Urothelium cell line (cell line): ENCODE measurements at places on chromosomes 3 and 15.

DNA sequence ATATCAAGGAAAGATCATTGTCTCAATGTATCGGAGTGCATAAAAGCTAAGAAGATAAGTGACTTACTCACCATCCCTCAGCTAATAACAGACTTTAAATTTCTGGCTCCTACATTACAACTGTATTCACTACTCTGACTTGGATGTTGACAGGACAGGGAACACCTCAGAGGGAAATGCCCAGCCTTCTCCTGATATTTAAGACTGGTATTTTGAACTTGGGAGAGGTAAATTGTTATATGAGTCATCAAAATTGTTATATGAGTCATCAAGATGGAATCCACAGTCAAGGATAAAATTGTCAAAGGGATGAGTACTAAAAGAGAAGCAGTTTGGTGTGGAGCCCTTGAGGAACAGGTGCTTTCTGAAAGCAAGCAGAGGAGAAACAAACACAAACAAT lies 961.4 kb downstream of the VGLL3 start:
- peak; percentile 26 for DNase-seq

- DNase-seq = peak; percentile 34
Observed at GRCh38 chr3:51391566-51392354, 675 bp downstream of the RBM15B start.

- no peak for DNase-seq
Observed at GRCh38 chr3:179687967-179688535, 35.2 kb downstream of the USP13 start.

GRCh38 chr3:157532529-157533297 lies 29.5 kb upstream of the VEPH1 start:
- DNase-seq = peak; percentile 49

GRCh38 chr3:59998058-59998457 lies 948.2 kb upstream of the CFAP20DC start:
- DNase-seq = peak; percentile 6

- peak; percentile 53 for DNase-seq
Observed at GRCh38 chr15:73273181-73274002, 95.4 kb downstream of the HCN4 start.

GRCh38 chr15:75454471-75455378 lies 3.2 kb upstream of the SIN3A start:
- peak; percentile 43 for DNase-seq

DNA sequence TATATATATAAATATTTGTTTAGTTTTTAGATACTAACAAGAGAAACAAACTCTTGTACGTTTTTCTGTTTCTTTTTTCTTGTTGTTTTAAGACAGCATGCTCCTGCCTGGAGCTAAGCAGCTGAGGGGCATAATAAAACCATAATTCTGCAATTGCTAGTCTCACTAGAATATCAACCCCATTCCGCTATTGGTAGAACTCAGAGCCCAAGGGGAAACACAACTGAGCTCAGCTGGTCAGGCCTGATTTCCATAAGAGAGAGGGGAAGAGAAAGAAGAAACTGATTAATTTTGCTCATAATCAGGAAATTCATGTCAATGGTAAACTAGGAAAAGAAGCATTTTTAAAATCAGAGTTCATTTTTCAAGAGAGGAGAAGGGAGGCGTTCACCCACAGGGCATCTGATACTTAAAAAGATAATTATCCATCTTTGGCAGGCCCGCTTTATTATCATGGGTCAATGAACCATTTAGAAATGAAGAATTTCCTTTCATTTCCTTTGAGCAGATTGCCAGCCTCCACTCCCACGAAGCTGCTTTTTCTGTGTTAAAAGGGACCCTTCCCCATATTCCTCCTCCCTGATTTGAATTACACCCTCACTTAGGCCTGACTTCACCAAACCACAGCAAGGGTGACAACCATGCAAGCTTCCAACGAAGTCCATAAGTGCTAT lies 965.3 kb upstream of the CFAP20DC start:
- DNase-seq = no peak

DNA sequence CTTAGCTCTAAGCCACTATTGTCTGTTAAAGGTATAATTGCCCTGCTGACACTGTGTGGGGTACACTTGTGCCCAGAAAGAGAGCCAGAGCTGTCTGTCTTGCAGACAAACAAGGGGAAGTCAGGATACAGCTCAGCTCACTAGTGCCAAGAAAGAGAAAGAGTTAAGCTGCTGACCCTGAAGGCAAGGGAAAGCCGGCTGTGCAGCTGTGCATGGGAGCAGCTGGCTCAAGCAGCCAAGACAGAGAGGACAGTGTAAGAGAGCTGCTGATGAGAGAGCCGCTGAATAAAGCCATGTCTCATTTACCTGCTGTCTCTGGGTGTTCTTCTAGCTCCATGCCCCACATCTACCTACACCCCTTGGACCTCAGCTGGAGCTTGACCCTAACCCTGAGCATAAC lies 428.1 kb upstream of the NAALADL2 start:
- DNase-seq = no peak

GRCh38 chr3:146106986-146107385 lies 54.0 kb downstream of the PLOD2 start:
- no peak for DNase-seq

- no peak for DNase-seq
Observed at GRCh38 chr3:190004656-190005055, 116.0 kb downstream of the P3H2 start.

DNA sequence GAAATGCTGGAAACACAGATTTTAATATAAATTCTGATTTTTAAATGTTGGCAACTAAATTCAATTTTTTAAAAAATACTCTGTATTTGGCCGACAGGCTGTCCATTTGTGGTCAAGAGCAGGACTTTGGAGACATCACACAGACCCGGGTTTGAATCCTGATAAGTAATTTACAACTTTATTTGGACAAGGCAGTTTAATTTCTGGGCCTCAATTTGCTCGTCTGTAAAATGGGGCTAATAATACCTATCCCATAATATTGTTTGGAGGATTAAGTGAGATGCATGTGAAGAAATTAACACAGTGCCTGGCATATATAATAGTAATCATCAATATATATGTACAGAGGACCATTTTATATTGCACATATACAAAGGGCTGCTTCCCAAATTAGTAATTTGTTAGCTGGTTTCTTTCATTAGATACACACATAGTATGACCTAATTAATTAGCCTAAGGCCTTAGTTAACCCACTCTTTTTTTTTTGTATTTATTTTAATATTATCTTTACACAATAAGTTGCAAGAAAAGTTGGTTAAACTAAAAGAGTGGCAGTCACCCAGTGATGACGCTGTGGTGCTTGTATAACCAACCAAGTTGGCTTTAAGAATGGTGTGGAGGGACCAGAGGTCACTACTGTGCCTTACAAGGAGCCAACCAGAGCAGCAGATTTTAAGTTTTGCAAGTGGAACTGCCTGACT lies 665 bp downstream of the PIGB start:
- DNase-seq = no peak

DNA sequence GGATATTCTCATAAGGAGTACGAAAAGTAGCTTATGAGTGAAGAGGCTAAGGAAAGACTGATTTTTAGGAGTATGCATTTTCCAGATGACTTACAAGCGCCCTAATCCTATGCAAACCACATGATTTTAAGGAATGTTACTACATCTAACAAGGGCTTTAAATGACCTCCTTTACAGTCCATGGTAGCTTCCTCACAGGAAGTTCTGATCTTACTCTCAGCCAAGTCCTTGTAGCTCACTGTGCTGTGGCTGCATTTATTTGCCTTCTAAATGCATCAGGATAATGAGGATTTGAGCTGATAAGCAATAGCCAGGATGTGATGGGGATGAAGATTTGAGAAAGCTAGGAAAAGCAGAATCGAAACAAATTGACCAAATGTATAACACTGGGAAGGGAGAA lies 896.0 kb downstream of the MCTP2 start:
- no peak for DNase-seq

- DNase-seq = peak; percentile 47
Observed at GRCh38 chr3:151468284-151468917, 7.5 kb upstream of the IGSF10 start.

- no peak for DNase-seq
Observed at GRCh38 chr3:114379266-114379665, 85.4 kb downstream of the TIGIT start.
